ENCODE measurements at places on chromosomes 6 and 20. TPM values are rescaled to one million over a fixed set of nuclear protein-coding genes. Genes with fewer than 3 reads are reported as not detected.

The GTSF1L gene
- not detected for total RNA-seq

The CYP39A1 gene
- not detected for total RNA-seq

The CTAGE9 gene
- not detected for total RNA-seq

The ZNF76 gene
- total RNA-seq: 31.4 TPM

DNA sequence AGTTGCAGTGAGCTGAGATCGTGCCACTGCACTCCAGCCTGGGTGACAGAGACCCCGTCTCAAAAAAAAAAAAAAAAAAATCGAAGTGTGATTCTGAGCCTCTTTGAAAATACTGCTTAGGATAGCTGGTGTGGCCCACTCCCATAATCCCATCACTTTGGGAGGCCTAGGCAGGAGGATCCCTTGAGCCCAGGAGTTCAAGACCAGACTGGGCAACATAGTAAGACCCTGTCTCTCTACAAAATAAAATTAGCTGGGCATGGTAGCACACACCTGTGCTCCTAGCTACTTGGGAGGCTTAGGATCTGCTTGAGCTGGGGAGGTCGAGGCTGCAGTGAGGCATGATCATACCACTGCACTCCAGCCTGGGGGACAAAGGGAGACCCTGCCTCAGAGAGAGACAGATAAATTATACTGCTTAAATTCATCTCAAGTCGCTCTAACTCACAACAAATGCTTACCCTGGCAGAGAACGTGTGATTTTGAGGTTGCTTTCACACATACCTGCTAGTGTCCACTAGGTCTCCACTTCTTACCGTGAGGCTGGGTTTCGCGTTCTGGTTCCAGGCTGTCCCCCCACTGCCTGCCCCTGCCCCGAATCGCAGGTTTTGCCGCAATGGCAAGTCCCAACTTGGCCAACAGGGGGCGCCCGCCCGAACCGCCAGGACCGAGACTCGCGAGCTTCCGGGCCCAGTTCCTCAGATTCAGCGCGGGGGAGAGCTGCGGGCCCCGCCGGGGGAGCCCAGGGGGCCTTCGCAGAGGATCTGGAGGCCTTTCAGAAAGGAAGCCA is 12.3 kb upstream of the TMC2 start:
- peak overlapping the region; percentile 93 for H3K27ac ChIP-seq
- H3K36me3 ChIP-seq: no peaks in the 10 kb centered on the region
- peaks cover 20% of the 10 kb centered on the region for H3K4me1 ChIP-seq

DNA sequence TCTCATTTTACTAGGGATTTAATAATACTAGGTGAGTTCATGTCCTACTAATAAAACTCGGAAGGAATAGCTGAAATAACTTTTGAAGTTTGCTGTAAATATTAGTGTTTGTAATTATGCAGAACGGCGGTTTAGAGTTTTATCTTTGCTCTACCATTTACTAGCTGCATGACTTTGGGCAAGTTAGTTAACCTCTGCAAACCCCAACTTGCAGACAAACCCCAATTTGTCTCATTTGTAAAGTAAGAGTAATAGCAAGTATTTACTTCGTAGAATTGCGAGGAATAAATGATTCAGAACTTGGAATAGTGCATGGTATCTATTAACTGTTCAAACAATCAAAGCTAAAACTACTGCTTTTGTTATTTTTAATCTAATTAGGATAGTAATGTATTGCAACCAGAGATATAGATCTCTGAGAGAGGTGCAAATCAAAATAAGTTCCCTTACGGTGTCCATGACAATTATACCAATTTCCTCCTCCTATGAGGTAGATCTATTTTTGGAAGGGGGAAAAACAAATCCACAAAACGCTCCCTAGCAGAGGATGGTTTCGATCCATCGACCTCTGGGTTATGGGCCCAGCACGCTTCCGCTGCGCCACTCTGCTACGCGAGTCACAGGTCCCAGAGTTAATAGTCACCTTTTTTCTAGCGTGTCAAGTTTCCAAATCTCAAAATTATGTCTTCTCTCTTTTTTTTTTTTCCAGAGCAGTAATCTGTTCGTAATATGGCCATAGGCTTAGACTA is 35.1 kb upstream of the BTN3A2 start:
- peaks cover 2% of the 10 kb centered on the region for H3K36me3 ChIP-seq
- H3K27me3 ChIP-seq: peaks cover 25% of the 10 kb centered on the region
- peak overlapping the region; percentile 87 for H3K4me3 ChIP-seq
- peaks cover 48% of the 10 kb centered on the region for H3K4me1 ChIP-seq
- DNase-seq: peak; percentile 89

DNA sequence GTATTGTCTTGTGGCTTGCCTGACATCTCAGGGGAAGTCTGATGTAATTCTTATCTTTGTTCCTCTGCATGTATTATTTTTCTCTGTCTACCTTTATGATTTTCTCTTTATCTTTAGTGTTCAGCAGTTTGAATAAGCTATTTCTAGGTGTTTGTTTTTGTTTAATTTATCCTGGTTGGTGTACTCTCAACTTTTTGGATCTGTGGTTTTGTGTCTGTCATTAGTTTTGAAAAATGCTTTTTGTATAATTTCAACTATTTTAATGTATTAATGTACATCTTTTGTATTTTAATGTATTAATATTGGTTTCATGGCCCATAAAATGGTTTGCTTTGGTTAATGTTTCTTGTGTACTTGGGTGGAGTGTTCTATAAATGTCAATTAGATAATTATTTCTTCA is 15.9 kb upstream of the APCDD1L start:
- no peak overlapping the region for H3K4me3 ChIP-seq
- no peaks in the 10 kb centered on the region for H3K36me3 ChIP-seq
- H3K4me1 ChIP-seq: no peaks in the 10 kb centered on the region
- no peak for DNase-seq
- no peaks in the 10 kb centered on the region for H3K27me3 ChIP-seq

DNA sequence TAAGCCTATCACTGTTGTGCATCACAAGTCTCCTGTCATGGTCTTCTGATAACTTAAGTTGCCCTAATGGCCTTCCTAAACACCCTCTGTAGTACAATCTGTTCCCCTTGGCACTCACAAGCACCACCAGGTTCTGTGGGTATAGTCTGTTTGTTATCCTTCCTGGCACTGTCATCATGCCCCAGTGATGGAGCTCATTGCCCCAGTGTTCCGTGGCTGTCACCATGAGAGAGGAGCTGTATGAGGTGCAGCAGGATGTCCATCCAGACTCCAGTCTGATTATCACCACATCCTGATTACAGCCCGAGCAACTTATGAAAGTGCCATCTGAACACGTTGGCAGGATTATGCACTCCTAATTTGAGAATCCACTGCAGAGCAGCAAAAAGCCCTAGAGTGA is 380.1 kb downstream of the FRK start:
- H3K27ac ChIP-seq: no peak overlapping the region
- no peaks in the 10 kb centered on the region for H3K4me1 ChIP-seq
- H3K4me3 ChIP-seq: no peak overlapping the region
- no peak for DNase-seq
- H3K27me3 ChIP-seq: no peaks in the 10 kb centered on the region

Measured in activated CD4-positive, alpha-beta T cell treated with anti-CD3 and anti-CD28 coated beads, Interleukin-2, amount 10 ng/mL, durations not matched to agents 24 days and 14 days (primary cell).